Smooth muscle cell of the brain vasculature (primary cell): ENCODE measurements at places on chromosomes 1 and 21.

DNA sequence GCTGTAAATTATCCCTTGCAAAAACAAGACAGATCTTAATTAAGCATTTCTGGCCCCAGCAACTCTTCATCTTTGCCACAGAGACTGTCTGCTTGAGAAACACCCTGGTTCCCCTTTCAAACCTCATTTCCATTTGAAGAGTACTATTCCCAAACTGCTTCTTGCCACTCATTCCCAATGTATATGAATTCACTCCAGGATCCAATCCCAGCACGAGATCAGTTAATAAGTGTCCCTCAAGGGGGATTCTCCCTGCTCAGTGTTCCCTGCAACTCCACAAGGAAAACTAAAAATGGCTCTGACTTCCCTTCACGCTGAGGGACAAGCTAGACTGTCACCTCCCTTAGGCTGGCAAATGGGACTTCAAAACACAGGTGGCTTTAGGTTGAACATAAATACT is 173.2 kb downstream of the SIPA1L2 start:
- no peak for DNase-seq

DNA sequence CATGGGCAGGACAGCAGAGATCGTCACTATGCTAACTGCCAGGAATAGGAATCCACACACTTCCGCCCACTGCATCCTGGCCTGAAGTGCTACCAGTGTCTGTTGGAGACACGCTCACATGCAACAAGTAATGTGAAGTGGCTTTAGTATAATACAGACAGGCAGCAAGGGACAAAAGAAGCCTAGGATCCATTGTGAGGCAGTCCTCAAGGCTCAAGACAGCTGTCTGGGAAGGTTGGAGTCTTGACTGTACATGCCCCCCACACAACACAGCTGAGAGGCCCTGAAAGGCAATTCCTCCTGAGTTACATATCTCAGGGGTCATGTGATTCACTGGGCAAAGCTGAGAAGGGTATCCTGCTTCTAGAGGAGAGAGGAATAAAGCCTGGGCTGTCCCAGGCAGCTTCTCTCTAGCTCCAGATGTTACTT is 39.9 kb upstream of the CD1D start:
- no peak for DNase-seq

GRCh38 chr1:45914836-45915235 is 111.4 kb downstream of the MAST2 start:
- DNase-seq, result no peak

GRCh38 chr1:99482286-99482685 is 163.6 kb upstream of the PALMD start:
- no peak for DNase-seq

DNA sequence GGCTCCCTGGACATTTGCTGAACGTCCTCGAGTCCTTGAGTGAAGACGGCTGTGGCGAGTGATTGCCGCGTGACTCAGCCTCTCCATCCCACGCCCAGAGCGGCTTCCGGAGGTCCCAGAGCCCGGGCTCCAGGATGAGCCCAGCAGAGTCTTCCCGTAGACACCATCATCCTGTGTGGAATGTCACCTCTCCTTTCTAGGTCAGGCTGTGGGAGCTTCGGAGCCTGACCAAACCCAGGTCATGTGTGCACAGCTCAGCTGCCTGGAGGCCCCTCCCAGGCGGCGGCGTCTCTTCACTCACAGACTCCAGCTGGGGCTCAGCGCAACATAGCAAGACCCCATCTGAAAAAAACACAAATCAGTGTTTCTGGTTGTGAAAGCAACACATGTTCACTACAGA is 38.2 kb downstream of the PRKCZ start:
- peak; percentile 43 for DNase-seq

GRCh38 chr21:27825035-27825434 is 858.1 kb upstream of the ADAMTS5 start:
- DNase-seq, result no peak

DNA sequence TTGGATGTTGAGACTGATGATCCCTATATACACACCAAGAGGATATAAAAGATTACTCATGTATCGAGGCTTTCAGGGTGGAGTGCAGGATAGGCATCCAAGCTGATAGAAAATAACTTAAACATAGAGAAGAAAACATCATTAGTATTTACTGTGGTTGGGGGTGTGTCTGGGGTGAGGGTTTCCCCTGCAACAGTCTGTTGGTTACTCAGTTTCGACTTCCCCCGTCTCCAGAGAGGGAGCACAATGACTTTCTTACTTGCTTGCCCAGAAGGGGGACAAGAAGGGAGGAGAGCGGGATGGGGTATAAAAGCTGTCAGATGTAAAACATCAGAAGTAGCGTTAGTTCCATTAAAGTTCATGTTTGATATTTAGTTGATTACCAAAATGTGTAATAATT is 717.4 kb upstream of the ZP4 start:
- DNase-seq, result no peak

DNA sequence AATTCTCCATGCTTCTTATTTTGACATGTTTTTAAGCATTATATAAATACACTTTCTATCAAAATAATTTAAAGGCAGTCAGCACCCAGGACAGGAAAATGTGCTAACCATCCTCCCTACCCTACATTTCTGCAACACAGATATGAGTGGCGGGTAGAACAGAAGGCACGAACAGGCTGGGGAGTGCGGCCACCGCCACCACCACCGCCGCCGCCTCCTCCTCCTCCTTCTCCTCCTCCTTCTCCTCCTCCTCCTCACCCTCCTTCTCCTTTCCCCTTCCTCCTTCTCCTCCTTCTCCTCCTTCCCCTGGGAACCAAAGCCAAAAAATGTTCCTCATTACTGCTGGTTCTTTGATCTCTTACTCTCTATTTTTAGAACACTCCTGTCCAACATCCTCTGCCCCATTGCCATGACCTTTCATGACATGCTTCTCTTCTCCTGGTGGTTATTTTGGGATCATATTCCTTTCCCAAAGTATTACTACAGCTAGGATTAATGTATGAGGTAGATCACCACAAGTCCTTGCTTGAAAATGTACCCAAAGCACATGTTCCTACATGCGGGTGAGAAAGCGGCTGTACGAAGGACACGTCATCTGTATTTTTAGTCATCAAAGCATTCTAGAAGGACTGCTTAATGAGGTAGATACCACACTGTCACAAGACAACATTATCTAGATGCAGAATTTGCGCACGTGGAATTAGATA is 24.5 kb upstream of the CCN1 start:
- DNase-seq, result no peak

- no peak for DNase-seq
Measured at GRCh38 chr21:33289199-33289819, 23.1 kb downstream of the IL10RB start.

- DNase-seq, result no peak
Measured at GRCh38 chr1:109786112-109786480, 22.4 kb upstream of the EPS8L3 start.

DNA sequence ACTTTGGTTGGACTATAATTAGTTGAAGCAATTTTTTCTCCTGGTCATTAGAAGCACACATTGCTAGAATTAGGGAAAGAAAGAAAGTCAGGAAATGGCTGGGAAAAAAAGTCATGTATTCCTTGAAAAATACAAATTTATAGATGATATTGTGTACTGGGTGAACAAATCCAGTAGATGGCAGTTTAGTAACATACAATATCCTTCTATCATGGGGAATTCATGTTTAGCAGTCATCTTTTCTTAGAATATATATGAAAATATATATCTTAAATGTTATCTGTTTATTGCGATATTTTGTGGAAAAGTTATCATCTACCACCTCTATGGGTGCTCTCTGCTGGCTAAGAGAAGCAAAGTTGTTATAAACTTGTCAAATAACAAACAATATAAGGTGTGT is 13.1 kb upstream of the ZRANB2 start:
- no peak for DNase-seq

GRCh38 chr1:58981392-58981791 is 197.5 kb upstream of the JUN start:
- DNase-seq, result no peak

GRCh38 chr1:59317343-59317742 is 20.4 kb downstream of the FGGY start:
- DNase-seq, result no peak

GRCh38 chr1:189149547-189150375 is 1327.9 kb downstream of the BRINP3 start:
- no peak for DNase-seq

- peak; percentile 45 for DNase-seq
Measured at GRCh38 chr1:84365225-84366221, 32.8 kb upstream of the DNASE2B start.

DNA sequence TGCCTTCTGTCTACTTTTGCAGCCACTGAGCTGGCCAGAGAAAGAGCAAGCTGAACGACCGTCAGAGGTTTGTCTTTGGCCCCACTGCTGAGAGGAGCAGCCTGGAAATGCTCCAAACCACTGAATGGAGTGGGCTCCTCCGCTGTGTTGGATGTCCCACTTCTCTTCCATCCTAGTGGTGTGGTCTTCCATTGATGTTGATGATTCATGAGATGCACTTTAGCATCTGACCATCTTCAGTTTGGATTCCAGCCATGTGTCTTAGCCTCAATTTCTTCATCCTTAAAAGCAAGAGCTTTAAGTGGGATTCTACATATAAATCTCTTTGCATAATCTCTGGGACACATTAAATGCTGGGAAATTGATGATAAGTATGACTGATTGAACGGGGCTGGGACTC is 276.9 kb downstream of the SIPA1L2 start:
- no peak for DNase-seq

DNA sequence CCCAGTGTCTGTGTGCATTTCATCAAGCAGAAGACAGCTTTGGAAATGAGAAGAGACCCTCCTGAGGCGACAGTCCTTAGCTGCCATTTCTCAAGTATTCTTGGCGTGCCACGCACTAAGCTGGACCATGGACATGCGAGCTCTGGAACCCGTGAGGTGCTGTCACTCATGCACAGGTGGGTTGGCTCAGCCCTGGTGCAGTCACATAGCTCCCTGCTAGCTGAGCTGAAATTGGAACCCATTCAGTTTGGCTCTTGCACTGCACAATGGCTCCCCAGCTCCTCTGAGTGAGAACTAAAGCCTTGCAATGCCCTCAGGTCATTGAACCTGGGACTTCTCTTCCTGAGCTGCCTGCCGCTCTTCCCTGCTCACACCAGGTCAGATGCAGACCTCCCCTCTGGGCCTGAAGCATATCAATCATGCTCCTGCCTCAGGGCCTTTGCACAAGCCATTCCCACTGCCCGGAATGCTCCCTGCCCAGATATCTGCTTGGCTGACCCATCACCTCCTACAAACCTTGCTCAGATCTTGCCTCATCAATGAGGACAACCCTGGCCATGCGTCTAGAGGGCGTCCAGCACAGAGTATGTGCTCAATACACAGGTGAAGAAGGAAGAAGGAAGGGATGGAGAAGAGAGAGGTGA is 6.3 kb upstream of the SRARP start:
- DNase-seq, result no peak

GRCh38 chr1:93844262-93845045 is 34.6 kb downstream of the DNTTIP2 start:
- peak; percentile 54 for DNase-seq

- DNase-seq, result no peak
Measured at GRCh38 chr1:184576822-184577221, 177.8 kb downstream of the EDEM3 start.

- DNase-seq, result no peak
Measured at GRCh38 chr1:160367934-160368923, 1.4 kb downstream of the NHLH1 start.

DNA sequence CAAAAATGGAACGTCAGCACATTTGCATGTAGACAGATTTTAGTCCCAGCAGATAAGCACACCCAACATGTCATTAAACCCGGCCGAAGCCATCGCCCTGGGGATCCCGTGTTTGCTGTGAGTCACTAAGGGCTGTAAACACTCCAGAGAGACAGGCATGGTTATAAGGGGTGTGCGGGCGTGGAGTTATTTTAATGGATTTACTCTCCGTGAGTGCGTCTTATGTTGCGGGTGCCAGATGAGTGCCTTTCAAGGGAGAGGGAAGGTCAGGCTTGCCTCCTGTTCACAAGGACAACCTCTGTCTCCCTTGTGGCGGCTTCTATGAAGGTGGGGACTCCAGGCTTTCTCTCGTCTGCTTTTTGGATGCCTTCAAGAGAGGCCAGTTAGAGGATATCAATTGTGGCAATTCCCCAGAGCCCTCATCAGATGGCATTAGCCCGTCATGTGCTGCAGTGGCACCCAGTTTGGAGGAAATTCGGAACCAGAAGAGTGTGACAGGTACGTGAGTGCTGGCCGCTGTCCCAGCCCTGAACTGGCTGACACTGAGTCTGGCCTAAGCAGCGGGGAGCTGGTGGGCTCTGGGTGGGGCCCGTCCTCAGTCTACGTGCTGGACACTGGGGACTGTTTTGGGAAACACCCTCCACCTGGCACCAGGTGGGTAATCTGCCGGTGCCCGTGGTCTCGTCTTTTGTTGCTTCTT is 223.8 kb upstream of the TMEM51 start:
- DNase-seq, result no peak

GRCh38 chr21:41219498-41220207 is 51.7 kb downstream of the BACE2 start:
- no peak for DNase-seq

GRCh38 chr21:21929789-21930188 is 931.6 kb downstream of the NCAM2 start:
- DNase-seq, result no peak

DNA sequence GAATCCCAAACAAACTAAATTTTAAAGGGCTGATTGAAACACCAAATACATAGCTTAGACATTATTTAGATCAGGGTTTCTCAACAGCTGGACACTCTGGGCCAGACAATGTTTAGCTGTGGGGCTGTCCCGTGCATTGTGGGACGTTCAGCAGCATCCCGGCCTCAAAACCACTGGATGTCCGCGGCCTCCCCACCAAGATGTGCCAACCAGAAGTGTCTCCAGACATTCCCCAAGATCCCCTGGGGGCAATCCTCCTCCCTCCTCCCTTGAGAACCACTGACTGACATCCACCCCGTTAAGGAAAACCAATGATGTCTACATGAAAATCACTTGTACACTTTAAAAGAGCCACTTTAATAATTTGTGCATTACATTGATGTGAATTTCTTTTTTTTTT is 38.4 kb downstream of the CLSTN1 start:
- DNase-seq, result no peak

- no peak for DNase-seq
Measured at GRCh38 chr1:117231748-117232373, 21.1 kb upstream of the VTCN1 start.

DNA sequence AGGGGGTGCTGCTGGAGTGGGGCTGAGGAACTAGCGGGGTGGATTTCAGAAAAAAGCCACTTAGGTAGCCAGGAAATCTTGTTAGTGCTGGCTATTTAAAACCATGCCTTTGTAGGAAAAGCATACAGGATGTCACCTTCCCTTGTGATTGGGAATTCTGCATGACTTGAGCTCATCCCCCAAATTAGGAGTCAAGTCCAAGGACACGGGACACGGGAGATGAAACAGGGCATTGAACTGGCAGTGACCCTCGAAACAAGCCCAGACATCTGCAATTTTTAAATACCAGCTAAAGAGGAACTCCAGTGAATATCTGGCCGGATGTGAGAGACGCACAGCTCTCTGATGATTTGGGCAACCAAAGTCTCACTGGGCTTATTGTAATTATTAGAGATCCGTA is 32.8 kb downstream of the C2CD2 start:
- DNase-seq, result no peak
